Renal pelvis (tissue), 12 donors: ENCODE measurements at places on chromosomes 4 and X.
A peak's percentile ranks its signal among the peaks of the same experiment; 100 is the strongest.

GRCh38 chr4:186240848-186241491 is 13.7 kb downstream of the KLKB1 start:
- no peak for DNase-seq

- no peak for DNase-seq
Observed at GRCh38 chr4:6217716-6218381, 17.5 kb upstream of the JAKMIP1 start.

GRCh38 chrX:96704629-96705028 is 20.0 kb downstream of the DIAPH2 start:
- DNase-seq = no peak

DNA sequence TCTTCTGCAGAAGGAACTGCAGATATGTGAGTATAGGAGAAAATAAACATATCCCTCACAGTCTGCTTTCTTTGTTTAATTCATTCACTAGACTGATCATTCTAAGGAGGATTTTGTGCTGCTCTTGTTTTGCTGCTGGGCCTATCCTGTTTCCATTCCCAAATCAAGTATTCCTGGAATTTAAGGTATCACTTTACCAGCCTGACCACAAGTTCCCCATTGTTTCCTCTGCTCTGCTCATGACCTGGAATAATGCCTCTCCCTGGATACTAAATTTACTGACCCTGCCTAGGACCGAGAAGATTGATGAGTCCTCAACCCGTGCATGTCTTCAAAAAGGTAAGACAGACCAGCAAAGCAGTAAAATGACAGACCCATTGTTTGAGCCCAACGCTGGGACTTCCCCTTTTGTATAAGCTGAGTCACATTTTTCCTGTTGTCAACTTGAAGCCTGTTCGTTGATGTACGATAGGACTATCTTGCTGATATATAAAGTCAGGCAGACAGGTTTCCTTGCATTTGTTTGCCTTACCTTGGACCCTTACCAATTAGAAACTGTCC is 85.5 kb upstream of the TET2 start:
- DNase-seq = peak; percentile 33

DNA sequence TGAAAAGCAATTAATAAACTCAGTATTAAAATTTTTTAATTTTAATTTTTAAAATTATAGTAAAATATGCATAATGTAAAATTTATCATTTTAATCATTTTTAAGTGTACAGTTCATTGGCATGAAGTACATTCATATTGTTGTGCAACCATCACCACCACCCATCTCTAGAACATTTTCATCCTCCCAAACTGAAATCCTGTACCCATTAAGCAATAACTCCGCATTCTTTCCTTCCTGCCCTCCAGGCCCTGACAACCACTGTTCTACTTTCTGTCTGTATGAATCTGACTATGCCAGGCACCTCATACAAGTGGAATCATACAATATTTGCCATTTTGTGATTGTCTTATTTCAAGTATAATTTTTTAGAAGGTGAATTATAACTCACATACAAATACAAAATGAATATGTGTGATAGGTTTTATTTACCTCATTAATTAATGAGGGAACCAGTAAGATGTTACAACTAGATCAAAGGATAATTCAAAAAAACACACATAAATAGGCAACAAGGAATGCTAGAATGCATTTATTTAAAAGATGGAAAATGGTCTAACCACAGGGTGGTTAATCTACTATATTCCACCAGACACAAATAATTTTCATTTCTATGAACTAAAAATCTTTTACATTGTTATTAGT is 13.1 kb upstream of the AFF1 start:
- DNase-seq = no peak

GRCh38 chrX:70172221-70172620 is 5.1 kb upstream of the DGAT2L6 start:
- DNase-seq = no peak

- DNase-seq = no peak
Observed at GRCh38 chr4:109615742-109616141, 55.7 kb downstream of the MCUB start.

GRCh38 chr4:122045533-122045932 is 93.7 kb upstream of the TRPC3 start:
- DNase-seq = peak; percentile 35

DNA sequence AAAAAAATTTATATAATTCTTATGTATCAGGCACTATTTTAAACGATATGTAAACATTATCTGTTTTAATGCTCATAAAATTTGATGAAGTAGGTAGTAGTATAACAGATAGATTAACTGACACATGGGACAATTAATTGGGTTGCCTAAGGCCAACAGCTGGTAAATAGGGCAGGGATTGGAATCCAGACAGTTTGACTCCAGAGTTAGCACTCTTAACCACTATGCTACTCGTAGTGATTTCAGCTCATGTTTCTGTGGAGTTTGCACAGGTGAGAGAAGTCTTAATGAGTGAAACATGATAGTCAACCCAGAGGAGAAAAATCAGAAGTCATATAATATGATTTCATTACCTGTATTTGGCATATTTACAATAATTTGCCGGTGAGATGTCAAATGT is 126.0 kb upstream of the WDFY3 start:
- no peak for DNase-seq

GRCh38 chr4:139188648-139189416 is 11.8 kb upstream of the ELF2 start:
- DNase-seq = no peak

- no peak for DNase-seq
Observed at GRCh38 chrX:26411045-26411444, 195.1 kb downstream of the MAGEB5 start.

- no peak for DNase-seq
Observed at GRCh38 chr4:146063143-146063542, 112.4 kb upstream of the LSM6 start.

DNA sequence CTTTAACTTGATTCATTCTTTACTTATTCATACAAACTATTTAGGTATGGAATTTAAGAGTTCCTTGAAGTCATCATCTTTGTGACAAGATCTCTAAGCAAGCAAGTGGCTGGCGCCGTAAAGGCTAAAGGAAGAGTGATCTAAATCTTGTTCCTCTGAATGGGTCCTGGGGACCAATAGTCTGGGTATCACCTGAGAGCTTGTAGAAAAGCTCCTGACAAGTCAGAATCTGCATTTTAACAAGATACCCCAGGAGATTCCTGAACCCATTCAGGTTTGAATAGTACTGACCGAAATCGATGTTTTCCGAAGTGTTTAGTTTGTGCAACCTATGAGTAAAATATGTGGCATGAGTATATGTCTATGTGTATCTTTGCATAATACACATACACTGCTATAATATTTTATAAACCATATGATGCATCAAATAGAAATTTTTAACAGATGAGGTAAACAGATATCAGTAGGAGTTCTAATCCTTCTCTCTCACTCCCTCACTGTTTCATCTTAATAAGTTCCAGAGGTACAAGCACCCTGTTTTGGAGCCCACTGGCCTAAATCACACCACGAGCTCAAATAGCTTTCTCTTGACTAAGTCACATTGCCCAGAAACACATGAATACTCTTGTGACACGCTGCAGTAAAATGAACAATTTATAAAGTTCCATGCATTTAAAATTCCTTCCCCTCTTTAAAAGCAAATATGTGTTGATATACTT is 170.0 kb downstream of the RELL1 start:
- DNase-seq = no peak

GRCh38 chr4:612749-613125 is 12.6 kb upstream of the PDE6B start:
- DNase-seq = no peak
